ENCODE measurements at places on chromosomes 13 and 19.

- peak; percentile 78 for DNase-seq
Measured at GRCh38 chr19:40365613-40366401, 17.3 kb downstream of the PLD3 start.

- DNase-seq = no peak
Measured at GRCh38 chr19:3142781-3143337, 7.0 kb downstream of the GNA15 start.

- no peak for DNase-seq
Measured at GRCh38 chr19:5072115-5072514, 103.2 kb downstream of the KDM4B start.

GRCh38 chr19:4581666-4582553 lies 22.4 kb upstream of the SEMA6B start:
- peak; percentile 33 for DNase-seq

GRCh38 chr19:40084948-40085347 lies 5.8 kb downstream of the ZNF780A start:
- no peak for DNase-seq

DNA sequence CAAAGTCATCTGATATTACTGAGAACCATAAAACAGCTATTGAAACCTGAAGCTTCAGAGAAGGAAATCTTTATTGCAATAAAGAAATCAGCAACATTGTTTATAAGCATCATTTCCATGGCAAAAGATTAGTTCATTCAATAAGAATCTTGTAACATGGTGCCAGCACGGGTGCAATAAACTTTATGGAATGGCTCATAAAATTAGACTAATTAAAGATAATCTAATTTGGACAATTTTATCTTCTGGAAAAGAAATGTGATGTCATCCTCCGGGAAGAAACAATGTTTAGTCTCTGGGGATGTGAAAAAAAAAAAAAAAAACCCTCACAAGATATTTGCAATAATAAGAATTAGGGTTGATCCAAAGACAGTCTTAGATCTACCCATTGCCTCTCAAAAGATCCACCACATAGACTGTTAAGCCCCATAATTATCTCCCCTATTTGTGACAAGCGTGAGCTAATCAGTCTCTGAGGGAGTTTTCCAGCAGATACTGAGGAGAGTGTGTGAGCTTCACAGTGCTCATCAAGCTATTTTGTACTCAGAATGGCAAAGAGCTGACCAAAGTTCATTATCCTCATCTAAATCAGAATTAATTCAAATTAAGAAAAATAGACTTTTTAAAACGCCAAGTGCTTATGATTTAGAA lies 297.0 kb upstream of the EDNRB start:
- no peak for DNase-seq

GRCh38 chr13:44272692-44273091 lies 100.9 kb upstream of the SERP2 start:
- DNase-seq = no peak

GRCh38 chr13:80529734-80530133 lies 188.8 kb upstream of the SPRY2 start:
- DNase-seq = no peak

GRCh38 chr19:11887611-11888531 lies at the start of gene ZNF69:
Gene ZNF69, plus strand, starts transcription at chr19:11887782. Its CDS starts 142 bp downstream, at chr19:11887924.
- DNase-seq = peak; percentile 68

DNA sequence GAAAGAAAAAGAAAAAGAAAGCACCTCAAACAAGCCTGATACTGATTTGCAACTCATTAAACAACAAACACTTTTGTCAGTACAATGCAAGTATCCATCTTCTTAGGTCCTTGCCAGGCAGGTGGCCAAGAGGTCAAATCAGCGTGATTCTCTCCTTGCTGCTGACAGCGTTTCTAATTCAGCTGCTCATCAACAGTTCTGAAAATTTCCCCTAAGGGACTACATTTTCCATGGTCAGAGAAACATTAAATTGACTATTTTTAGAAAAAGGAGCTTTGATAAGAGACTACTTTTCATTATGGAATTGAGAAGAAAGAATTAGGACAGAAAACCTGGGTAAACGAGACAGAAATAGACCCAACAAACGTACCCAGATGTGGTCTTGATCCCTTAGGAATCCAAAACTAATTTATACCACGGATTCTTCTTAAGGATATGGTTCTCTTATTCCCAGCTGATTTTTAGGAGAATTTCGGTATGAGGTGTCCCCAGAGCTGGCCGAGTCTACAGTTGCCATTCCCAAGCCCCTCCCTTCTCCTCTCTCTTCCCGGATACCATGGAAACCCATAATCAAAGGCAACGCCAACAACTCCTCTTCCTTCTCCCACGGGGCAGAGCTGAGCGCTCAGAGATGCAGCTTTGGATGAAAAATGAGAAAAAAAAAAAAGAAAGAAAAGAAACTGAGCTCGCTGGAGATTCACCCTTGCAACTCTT lies 29.5 kb upstream of the CEBPG start:
- DNase-seq = peak; percentile 3

GRCh38 chr19:10379880-10380312 lies 476 bp downstream of the TYK2 start:
- DNase-seq = no peak

DNA sequence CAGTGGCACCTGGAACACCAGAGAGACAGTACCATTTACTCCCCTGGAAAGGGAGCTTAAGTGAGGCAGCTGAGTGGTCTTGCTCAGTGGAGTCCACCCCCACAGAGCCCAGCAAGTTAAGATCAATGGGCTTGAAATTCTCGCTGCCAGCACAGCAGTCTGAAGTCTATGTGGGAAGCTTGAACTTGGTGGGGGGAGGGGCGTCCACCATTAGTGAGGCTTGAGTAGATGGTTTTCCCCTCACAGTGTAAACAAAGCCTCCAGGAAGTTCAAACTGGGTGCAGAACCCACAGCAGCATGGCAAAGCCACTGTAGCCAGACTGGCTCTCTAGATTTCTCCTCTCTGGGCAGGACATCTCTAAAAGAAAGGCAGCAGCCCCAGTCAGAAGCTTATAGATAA lies 30.3 kb upstream of the CEACAM4 start:
- no peak for DNase-seq

Measured in occipital lobe (tissue), 3 donors.